SK-N-SH (cell line): ENCODE measurements at places on chromosomes 1 and 21.

DNA sequence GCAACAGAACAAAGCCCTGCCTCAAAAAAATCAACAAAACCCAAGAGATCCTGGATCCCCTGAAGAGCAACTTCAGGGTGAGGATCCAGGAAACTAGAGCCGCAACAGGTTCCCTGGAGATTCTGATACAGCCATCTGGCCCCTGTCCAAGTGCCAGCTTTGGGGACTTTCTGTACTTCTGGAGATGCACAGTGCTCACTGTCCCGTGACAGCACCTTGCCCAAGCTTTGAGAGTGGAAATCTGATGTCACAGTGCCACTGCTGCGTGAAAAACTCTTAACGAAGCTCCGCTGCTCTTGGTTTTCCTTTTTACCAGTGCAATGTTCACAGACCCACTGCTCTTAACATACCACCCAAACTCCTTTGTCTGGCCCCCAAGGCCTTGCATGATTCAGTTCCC, 26.3 kb downstream of the STK40 start:
- DNase-seq: no peak

GRCh38 chr1:53400761-53401674, 58.2 kb upstream of the DMRTB1 start:
- no peak for DNase-seq

DNA sequence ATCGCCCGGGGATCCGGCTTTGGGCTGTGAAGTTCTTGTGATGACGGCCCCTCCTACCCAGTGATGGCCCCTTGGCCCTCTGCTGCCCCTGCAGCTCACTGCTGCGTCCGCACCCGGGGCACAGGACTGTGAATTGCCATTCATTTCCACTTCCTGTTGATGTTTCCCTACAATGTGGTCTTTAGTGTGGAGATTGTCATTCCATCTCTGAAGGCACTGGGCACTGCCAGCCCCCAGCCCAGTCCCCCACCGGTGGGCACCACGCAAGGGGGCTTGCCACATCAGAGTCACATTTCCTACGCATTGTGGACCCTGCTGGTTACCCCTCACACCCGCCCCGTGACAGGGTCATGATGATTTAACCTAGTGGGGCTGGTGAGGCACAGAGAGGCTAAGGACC, 2.5 kb upstream of the MX2 start:
- DNase-seq: no peak

- DNase-seq: no peak
These were observed 254.7 kb downstream of the USH2A start for GRCh38 chr1:216168546-216168945.

DNA sequence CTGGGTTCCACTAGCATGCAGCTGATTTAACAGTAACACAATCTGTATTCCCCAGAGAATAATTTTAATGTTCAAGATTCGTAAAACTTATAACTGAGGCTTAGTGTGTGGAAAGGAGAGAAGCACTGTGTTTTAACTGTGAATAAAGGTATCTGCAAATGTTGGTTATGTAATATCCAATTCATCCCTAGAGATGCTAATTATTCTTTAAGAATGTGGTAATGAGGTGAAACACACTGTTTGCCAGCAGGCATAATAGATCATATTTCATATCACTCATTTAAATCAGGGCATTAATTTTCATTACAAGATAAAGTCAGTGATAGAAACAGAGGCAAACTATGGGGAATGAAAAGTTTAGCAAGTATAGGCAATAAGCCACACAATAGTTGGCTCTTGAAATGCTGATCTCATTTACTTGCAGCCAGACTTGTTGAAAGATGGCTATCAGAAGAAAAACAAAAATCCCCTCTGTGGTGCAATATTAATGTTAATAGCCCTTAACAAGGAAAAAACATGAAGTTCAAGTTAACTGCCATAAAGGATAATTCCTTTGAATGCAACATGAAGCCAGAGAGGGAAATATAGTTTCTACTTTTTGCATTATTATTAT, 33.4 kb downstream of the HMCN1 start:
- no peak for DNase-seq
